Fibroblast of skin of left biceps (primary cell): ENCODE measurements at places on chromosomes 6 and 20.

DNA sequence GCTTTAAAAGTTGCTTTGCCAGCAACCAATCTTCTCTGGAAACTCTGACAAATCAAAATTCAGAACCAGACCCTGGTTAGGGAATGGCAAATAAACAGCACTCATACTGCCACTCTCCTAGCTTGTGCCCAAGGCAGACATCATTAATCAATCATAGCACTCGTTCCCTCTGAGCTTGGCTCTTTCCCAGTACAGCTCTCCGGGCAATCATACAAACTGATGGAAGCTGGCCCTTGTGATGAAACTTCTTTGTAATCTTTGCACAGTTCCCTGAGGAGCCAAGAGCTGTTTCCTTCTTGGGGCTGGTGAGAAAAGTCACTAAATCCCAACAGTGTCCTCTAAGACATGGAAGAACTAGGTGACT, 34.7 kb downstream of the KIAA1755 start:
- DNase-seq = no peak

- no peak for DNase-seq
Observed at GRCh38 chr6:169265486-169266131, 12.0 kb upstream of the THBS2 start.

DNA sequence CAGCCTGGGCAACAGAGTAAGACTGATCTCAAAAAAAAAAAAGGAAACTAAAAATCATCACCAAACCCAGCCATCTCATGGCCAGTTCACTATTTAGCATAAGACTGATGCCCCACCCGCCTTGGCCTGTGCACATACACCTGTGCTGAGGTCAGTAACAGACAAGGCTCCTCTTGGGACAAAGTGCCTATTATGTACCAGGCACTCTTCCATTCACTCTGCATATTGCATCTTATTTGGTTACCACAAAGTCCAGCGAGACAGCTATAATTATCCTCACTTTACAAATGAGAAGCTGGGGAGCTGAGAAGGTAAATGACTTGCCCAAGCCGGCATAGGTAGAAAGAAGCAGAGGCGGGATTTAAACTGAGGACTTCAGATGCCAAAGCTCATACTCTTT, 3.8 kb downstream of the PTPRT start:
- DNase-seq = no peak

- no peak for DNase-seq
Observed at GRCh38 chr6:32375739-32376529, 4.2 kb upstream of the TSBP1 start.

DNA sequence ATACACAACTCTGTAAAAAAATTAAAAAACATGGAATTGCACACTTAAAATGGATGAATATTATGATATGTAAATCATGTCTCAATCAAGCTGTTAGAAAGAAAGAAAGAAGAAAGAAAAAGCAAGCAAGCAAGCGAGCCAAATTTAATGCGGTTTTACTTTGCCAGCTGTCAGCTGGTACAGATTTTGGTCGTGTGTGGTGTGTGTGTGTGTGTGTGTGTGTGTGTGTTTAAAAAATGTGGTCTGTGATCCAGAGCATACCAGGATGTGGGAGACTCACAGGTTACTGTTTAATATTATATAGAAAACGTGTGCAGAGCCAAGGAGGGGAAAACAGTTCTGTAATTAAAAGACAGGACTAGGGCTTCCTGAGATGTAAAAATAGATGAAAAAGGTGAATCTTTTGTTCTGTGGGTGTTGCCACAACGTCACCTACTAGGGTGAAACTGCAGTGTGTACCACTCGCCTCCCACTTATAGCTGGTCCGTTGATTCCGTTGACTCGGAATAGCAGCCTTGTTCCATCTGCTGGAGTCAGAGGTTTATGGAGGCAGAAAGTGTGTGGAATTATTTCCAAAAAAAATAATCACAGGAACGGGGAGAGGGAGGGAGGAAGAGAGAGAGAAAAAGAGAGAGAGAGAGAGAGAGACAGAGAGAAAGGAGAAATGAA, 197.7 kb downstream of the BCAS1 start:
- DNase-seq = no peak

DNA sequence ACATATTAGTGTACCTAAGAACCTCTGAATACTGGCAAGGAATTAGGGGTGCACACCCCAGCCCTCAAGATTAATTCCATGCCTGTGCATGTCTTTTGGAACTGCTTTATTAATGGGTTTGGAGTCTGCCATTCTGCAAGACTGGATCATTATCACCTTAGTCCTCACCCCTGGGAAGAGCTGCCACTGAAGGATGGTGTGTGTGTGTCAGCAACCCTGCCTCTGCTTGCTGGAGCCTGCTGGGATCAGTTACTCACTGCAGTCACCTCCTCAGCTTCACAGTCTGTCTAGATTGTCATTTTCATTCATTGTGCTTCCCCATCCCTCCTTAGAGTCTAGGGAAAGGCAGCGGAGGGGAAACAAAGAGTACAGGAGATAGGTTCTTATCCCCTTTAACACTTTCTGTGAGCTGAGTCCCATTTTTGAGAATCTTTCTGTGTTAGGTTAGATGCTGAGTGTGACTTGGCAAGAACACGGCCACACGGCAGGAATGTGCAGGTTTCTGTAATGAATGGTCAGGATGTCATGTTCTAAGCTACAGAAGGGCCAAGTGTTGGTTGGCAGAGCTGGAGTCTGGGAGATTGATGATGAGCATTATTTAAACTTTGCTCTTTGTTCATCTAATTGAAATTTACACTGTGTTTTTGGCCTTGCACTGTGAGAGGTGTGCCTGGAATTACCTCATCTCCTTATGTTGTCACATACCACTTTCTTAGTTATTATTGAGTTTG, 21.1 kb downstream of the GHRH start:
- DNase-seq = no peak

- DNase-seq = no peak
Observed at GRCh38 chr6:170279426-170279825, 11.5 kb downstream of the DLL1 start.

DNA sequence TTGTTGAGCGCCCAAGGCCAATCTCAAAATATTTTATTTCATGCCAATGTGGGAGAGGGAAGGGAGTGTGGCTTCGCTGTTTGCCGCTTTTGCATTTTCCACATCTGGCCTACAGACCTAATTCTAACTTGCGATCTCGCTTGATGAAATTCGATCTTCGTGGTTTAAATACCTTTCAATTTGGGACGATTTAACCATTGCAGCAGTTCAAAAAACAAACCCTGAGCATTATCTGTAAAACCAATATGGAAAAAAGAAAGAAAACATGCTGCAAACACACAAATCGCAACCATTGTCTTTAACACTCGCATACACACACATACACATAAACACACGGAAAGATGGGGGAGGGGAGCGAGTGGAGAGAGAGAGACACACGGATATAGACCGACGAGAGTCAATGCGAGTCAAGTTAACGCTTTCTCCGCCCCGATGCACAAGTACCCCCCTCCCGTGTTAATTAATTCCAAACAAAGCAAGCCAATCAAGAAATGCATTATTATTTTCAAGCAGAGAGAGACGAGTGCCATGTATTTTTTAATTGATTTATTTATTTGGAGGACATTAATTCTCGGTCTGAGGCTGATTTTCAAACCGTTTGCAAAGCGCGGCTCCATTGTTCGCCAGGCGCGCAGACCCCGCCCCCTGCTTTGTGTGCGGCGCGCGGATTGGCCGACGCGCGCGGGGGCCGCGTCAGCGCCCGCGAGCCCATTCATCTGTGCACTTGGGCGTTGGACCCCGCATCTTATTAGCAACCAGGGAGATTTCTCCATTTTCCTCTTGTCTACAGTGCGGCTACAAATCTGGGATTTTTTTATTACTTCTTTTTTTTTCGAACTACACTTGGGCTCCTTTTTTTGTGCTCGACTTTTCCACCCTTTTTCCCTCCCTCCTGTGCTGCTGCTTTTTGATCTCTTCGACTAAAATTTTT, at the start of gene MARCKS:
MARCKS (plus strand) TSS at position 721 of the 931 bp plus-strand sequence. CDS start 401 bp downstream, outside the sequence.
- peak; percentile 84 for DNase-seq

DNA sequence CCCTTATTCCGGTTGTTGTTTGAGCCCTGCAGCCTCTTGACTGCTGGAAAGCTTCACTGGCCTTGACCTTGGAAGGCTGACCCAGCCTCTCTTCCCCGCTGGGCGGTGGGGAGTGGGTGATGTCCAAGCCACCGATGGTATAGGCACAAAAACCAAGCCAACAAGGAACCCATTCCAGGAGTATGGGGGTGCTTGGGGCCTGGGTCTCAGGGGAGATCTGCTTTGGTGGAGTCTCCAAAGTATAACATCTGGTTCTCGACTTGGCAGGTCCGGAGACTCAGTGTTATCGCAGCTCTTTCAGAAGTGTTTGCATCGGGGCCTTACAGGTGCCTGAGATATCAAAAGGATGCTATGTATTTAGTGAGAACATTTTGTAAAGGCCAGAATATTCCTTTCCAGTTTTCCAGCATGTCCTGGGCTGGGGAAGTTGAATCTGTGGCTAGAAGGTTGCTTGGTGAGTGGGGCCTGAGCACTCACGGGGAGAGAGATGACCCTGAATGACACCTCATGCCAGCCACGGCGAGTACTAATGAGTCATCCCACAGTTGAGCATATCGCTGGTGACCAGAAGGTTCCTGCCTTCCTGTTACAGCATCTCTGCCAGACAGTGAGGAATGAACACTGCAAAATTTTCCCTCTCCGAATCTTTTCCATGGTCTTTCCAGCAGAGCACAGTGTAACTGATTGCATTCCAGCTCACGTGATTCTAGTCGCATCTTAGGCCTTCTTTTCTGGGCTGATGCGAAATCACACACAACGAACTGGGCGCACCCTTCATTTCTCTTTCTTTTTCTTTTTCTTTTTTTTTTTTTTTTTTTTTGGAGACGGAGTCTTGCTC, 133.9 kb downstream of the ZDHHC14 start:
- DNase-seq = no peak

DNA sequence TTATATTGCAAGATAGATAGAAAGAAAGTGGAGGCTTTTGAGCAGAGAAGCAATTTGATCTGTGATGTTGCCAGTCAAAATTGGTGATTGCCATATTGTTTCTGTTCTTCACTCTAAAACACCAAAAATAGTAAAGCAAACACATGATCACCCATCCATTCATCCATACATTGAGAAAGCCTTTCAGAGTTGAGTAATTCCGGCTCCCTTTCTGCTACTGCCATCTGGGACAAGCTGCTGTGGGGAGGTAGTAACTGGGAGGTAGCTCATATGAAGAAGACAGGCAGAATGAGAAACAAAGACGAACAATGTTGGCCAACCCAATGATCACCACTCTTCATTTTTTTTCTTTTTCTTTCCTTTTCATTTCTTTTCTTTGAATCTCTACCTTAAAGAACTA, 51.1 kb upstream of the HBS1L start:
- DNase-seq = no peak

GRCh38 chr6:3769610-3770009, 18.1 kb upstream of the PXDC1 start:
- no peak for DNase-seq

DNA sequence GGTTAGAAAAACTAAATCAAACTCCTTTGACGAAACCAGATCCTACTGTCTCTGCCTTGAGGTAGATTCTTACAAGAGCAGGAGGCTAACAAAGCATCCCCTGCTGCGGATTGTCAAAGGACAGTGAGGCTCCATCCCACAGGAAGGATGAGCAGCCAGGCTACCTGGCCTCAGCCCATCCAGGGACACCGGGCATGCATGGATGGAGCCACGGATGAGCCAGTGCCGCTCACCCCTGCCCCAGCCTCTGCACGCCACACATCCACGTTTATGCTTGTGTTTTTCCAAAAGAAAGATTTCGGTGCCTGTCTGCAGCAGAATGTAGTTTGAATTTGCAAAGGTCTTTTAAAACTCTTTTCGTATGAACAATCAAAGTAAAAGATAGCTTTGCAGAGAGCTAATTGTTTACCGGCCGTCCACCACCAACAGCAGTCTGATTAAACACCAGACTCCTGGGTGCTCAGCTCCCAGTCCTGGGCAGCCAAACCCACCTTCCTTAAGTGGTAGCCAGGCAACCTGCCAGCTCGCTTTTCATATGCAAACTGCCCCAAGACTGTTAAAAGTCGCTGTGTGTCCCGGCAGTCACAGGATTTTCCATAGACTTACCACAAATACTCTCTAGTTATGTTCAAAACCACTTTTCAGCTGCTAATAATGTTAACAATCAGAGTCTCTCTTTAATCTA, 999 bp downstream of the THBS2 start:
- no peak for DNase-seq

DNA sequence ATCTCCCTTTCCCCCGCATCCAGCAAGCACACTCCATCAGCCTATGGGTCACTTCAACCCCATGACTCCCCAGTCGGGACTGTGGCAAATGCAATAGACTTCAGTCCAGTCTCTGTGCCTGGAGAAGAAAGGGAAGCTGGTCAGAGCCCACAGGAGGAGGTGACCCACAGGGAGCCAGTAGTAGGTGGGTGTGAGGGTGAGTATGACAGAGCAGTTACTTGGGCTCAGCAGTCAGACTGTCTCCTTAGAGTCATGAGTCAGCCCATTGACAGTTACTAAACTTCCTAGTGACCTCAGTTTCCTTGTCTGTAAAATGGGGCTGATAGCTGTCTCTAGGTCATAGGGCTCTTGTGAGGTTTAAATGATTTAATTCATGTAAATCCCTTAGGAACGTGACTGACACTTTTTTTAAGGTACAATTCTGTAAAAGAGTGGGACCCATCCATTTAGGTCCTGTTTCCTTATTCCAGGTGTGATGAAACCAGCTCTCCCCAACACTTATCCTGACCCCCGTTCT, 33.9 kb upstream of the HLA-C start:
- DNase-seq = no peak

DNA sequence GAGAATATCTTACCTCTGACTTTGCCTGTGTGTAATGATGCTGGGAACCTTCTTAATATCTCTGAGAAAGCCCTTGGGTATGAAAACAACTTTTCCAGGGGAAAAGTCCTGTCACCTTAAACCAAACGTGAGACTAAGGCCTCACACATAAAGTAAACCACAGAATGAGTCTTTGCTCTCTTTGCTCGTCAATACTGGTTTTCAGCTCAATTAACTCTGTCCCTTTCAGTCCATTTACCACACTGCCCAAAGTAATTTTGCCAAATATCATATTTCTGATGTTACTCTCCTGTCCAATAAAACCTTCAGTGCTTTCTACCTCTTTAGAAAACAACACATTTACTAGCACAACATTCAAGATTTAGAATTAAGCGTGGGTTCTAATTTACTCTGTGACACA, 100.5 kb upstream of the HMGCLL1 start:
- no peak for DNase-seq

DNA sequence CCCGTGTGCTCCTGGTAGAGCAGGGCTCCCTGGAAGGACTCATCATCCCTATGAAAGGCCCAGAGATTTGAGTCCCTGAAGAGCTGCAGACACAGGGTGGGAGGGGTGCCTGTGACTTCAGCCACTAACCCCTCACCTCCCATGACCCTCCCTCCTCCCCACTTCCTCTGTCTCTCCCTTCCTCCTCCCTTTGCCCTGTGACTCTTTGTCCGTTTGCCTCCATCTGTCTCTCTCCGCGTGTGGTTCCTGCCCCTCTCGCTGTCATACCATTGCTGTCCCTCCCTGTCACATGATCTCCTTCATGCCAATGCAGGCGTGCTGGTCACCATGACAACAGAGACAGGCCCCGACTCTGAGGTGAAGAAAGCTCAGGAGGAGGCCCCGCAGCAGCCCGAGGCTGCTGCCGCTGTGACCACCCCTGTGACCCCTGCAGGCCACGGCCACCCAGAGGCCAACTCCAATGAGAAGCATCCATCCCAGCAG, 19.0 kb downstream of the EPB41L1 start:
- no peak for DNase-seq

GRCh38 chr6:29653452-29654038, 3.3 kb upstream of the MOG start:
- no peak for DNase-seq

GRCh38 chr6:149935246-149935645, 6.6 kb upstream of the ULBP2 start:
- DNase-seq = no peak

GRCh38 chr20:11350126-11351005, 567.3 kb upstream of the BTBD3 start:
- peak; percentile 33 for DNase-seq

- no peak for DNase-seq
Observed at GRCh38 chr6:105372849-105373182, 30.1 kb downstream of the PREP start.
